Muscle of back (tissue), 13 donors: ENCODE measurements at places on chromosomes 4 and X. TPM values are rescaled to one million over a fixed set of nuclear protein-coding genes. Genes with fewer than 3 reads are reported as not detected.

- DNase-seq, result no peak
These were observed 243.8 kb downstream of the PPP3CA start for GRCh38 chr4:101103381-101104142.

The NHSL2 gene
- polyA plus RNA-seq, result 7.7 TPM

The CNGA1 gene
- 1.1 TPM for polyA plus RNA-seq

DNA sequence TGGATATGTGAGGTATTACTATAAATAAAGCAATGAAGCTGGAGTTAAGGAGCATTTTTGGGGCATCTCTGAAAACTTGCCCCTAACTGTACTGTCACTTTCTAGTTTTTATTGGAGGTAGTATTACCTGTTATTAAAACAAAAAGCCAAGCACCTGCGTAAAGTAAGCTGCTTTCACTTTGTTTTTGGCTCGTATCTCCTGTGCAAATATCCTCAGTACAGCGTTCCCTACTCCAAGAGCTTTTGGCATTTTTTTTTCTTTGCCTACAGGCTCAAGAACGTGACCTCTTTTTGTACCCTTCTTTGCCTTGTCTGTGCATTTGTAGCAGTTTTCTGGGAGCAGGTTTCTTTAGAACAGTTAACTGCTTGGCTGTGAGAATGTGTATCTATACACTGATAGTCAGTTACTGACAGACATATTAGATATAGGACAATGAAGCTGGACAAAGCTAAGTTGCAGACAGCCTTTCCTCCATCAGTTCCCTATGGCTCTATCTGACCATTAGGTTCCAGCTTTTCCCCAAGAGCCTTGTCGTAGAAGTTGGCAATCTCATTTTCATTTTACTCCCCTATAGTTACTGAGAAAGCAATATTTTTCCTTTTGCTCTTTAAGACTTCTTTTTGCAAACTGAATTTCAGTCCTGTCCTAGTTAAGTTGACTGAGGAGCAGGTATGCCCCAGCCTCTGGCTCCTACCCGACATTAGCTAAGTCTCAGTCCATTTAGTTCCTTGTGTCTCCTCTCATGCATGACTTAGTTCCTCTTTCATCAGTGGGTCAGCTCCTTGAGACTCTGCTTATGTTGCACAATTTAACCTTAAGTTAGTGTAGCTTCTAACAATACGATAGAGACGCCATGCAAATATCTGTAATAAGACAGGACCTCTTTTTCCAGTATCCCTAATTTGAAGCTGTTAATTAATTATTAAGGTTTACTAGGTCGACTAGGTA lies 71.5 kb upstream of the HPRT1 start:
- DNase-seq, result no peak

The LONRF3 gene
- 2.1 TPM for polyA plus RNA-seq

The GYG2 gene
- polyA plus RNA-seq, result 2.8 TPM

GRCh38 chr4:141706445-141706844 lies 70.1 kb downstream of the IL15 start:
- DNase-seq, result no peak

DNA sequence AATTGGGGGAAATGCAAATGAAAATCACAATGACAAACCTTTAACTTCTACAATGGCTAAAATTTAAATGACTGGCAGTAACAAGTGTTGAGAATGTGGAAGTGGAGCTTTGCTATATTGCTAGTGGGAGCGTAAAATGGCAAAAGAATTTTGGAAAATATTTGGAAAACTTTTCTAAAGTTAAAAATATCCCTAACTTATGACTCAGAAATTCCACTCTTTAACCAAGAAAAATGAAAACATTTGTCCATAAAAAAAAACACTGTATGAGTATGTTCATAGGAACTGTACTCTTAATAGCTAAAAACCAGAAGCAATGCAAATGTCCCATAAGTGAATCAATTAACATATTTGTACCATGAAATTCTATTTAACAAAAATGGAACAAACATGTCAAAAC lies 3.6 kb downstream of the TBCK start:
- DNase-seq, result no peak
